ENCODE measurements at places on chromosomes 4 and X.

GRCh38 chr4:70544279-70544868, 26.0 kb downstream of the AMTN start:
- DNase-seq = no peak

DNA sequence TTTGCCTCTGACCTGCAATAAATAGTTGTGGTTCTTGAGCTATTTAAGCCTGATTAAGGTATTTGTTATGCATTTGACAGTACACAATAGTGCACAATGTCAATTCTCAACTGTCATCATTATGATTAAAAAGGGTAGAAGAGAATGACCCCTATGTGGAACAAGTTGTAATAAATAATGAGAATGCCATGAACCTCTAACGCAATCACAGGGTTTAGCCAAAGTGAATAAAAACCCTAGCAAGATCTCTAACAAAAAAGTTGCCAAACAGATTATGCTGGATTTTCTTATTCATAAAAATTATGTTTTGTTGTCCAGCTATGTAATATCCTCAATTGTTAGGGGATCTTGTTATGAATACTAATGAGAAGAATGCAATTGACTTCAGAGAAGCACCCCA, 387.4 kb downstream of the GPAT3 start:
- DNase-seq = no peak

DNA sequence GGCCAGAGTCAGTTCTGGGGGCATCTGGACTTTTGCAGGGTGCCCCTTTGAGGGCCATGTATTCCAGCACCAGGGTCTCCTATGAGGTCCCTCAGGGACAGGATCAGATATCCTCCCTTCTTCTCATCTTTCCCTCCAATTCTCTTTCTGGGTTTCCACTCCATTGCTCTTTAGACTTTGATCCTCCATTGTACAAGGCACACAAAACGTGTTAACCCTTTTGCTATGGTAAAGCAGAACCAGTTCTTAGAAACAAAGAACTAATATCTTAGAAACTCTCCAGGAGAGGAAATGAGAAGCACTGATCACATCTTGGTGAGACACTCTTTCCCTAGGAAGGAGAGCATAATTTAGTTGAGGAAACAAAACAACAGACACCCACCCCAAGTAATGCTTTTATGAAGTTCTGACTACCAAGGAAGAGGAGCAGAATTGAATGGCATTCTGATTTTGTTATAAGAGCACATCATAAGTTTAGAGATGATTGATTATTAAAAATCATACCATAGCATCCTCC, 200.7 kb upstream of the NPY2R start:
- no peak for DNase-seq

- DNase-seq = peak; percentile 14
Observed at GRCh38 chr4:136864604-136865185, 667.6 kb downstream of the PCDH18 start.

- DNase-seq = no peak
Observed at GRCh38 chr4:143083756-143084472, 100.8 kb upstream of the USP38 start.

- peak; percentile 80 for DNase-seq
Observed at GRCh38 chrX:47361538-47362511, 8.6 kb upstream of the ZNF157 start.

GRCh38 chr4:687048-687970, 1.6 kb downstream of the SLC49A3 start:
- DNase-seq = peak; percentile 73

DNA sequence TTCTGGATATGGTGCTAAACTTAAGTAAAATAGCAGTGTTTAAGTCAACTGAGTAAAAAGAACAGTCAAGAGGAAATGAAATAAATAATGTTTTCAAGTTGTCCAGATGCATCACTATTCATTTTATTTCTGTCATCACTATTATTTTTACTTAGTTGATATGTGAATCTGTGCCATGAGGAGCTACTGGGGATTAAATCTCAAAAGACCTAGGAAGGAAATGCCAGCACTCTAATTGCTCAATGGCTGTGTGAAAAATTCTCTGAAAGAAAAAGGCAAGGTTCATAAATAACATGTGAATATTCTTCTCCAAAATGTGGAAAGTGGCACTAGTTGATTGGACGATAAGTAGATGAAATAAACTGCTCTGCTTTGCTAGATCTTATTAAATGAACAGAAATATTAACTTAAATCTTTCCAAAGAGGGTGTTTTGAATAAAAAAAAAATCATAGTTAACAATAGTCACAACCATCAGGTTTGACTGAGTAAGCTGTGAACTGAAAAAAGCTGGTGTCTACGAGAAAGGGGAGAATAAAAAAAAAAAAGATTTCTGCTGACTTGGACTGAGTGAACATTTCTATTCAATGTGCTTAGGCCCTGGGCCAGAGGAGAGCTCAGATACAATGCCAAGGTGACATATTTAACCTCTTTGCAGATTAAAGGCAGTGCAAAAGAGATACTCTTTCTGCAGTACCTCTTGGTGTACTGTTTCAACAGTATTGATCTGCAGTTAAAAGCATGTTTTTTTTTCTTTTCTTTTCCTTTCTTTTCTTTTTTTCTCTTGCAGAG, 1.6 kb downstream of the SPARCL1 start:
- DNase-seq = no peak

DNA sequence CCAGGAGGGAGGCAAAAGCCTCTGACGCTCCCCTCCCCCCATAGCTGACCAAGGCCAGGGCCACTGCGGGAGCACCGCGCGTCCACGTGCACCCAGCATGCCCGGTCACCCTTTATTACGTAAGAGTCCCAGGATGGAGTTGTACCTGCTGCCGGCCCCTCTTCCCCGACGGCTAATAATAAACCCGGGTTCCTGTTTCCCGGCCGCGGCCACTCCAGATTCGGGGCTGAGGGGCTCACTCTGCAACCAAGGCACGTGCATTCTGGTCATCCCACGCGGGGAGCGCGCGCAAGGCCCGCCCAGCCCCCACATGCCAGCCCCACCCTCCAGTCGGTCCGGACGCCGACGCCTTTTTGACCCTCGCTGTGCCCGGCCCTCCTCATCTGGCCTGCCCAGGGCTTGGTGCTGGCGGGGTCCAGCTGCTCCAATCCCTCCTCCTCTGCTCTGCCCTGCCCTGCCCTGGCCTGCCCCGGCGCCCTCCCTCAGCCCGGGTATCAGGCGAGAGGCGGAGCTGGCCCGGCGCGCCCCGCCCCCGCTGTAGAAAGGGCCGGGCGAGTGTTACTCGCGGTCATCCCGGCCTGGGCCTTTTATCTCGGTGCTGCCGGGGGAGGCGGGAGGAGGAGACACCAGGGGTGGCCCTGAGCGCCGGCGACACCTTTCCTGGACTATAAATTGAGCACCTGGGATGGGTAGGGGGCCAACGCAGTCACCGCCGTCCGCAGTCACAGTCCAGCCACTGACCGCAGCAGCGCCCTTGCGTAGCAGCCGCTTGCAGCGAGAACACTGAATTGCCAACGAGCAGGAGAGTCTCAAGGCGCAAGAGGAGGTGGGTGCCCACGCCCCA, 2.6 kb downstream of the MID1IP1 start:
- peak; percentile 66 for DNase-seq

GRCh38 chrX:148811236-148811635, 310.8 kb downstream of the AFF2 start:
- no peak for DNase-seq

DNA sequence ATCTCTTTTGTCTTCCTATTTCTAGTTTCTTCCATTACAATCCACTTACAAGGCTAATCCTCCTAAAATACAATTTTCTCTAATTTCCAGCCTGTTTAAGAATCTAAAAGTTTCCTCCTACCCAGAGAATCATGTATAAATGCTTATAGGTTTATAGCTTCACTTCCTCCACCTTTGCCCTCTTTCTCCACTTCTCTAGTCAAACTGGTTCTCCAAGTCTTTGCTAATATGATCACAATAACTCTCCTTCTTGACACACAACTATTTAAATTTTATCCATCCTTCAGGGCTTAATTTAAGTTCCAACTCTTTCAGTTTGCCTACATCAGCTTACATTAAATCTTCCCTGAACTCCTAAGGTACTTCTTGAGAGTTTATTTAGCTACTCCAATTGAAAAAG, 69.2 kb downstream of the RPS6KA6 start:
- no peak for DNase-seq

DNA sequence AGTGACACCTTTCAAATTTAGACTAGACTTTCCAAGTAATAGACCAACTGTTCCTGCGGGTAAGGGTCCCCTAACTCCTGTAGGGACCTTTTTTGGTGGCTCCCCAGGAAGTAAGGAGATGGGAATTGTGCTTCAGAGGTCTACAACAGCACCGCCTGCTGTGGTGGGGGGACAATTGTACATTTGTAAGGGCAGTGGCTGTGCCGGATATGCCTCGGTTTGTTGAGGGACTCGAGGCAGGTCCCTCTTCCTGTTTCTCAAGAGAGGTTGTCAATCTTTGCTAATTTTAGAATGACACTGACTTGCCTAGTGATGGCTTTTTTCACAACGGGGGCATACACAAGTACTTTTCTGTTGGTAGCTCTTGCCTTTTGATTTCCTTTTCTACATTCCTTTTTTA, 15.5 kb upstream of the HSD17B11 start:
- no peak for DNase-seq

- no peak for DNase-seq
Observed at GRCh38 chr4:166144607-166145006, 271.6 kb downstream of the TLL1 start.

DNA sequence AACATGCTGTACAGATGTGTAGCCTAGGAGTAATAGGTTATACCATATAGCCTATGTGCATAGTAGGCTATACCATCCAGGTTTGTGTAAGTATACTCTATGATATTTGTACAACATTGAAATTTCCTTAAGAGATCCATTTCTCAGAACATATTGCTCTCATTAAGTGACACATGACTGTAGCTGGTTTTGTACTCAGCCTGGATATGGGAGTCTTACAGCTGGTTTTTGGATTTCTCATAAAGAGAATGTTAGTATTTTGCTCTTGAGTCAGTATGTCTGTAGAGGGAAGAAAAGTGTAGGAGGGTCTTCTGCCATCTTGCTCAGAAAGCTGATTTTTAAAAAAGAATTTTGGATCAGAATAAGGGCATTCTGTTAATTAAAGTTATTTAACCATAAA, 85.3 kb downstream of the SMARCA5 start:
- no peak for DNase-seq

- no peak for DNase-seq
Observed at GRCh38 chrX:13000301-13000811, 25.4 kb downstream of the TMSB4X start.

DNA sequence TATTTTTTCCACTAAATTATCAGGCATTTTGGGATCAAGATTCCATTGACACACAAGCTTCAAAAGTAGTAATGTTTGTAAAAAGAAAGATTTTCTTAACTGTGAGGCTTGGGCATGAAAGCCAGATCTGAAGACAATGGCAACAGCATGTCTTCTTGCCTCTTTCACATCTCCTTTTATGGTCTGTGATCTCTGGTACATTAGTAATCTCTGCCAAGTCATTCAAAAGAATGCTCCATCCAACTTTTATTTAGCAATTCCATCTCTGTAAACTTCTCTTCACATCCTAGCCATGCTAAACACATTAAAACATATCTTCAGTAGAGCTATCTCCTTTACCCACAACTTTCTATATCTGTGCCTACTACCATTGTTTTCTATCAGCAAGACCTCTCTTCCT, 465.4 kb downstream of the FAT4 start:
- DNase-seq = no peak

- no peak for DNase-seq
Observed at GRCh38 chrX:12777670-12778069, 13.5 kb upstream of the PRPS2 start.

DNA sequence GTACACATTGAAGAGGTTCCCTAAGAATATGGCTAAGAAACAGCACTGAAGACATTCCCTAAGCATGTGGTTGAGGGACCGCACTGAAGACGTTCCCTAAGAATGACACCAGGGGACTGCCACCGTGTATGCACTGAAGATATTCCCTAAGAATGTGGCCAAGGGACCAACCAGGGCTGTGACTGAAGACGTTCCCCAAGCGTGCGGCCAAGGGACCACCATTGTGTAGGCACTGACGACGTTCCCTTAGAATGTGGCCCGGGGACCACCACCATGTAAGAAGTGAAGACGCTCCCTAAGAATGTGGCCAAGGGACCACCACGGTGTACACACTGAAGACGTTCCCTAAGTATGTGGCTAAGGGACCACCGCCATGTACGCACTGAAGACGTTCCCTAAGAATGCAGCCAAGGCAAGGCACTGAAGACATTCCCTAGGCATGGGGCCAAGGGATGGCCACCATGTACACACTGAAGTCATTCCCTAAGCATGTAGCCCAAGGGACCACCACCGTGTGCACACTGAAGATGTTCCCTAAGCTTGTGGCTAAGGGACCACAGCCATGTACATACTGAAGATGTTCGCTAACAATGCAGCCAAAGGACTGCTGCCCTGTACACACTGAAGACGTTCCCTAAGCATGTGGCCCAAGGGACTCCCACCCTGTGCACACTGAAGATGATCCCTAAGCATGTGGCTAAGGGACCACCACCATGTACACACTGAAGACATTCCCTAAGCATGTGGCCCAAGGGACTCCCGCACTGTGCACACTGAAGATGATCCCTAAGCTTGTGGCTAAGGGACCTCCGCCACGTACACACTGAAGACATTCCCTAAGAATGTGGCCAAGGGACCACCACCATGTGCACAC, 22.0 kb downstream of the DHRSX start:
- DNase-seq = no peak

GRCh38 chr4:147987252-147987651, 255.4 kb downstream of the ARHGAP10 start:
- DNase-seq = no peak

- DNase-seq = no peak
Observed at GRCh38 chr4:42482516-42483327, 85.4 kb downstream of the SHISA3 start.

GRCh38 chr4:121077496-121077895, 5.2 kb upstream of the NDNF start:
- no peak for DNase-seq

- no peak for DNase-seq
Observed at GRCh38 chr4:108644237-108644636, 6.2 kb upstream of the OSTC start.
